Right kidney (tissue), 9 donors: ENCODE measurements at places on chromosomes 6 and 20.

- no peak for DNase-seq
These were observed 800.4 kb downstream of the KIF16B start for GRCh38 chr20:15772826-15773225.

GRCh38 chr6:105318660-105319059 lies 84.2 kb downstream of the PREP start:
- no peak for DNase-seq

- peak; percentile 80 for DNase-seq
These were observed 117.8 kb downstream of the RTN4IP1 start for GRCh38 chr6:106511288-106512047.

GRCh38 chr20:49965781-49966305 lies 16.9 kb upstream of the SNAI1 start:
- no peak for DNase-seq

DNA sequence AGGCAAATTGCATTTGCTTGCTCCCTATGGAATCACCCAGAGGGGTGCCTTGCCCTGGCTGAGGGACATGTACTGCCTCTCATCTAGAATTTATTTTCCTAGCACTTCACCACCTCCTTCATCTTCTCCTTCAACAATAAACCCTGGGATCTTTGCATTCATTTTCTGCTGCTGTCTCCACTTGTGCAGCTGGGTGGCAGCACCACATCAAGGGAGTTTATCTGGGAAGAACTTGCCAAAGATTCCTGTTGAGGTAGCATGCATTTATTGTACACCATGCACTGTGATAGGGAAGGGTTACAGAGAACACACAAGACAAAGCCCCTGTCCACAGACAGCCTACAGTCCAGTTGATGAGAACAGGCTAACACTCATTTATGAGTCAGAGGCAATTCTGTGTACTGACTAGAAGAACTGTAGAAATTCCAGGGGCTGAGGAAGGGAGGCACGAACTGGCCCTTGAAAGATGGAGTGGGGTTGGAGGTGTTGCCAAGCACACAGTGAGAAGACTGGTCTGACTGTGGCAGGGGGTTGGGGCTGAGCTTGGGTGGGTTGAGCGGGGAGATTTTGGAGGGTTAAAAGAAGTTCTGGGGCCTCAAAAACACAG lies 17.5 kb downstream of the C20orf173 start:
- DNase-seq = no peak

DNA sequence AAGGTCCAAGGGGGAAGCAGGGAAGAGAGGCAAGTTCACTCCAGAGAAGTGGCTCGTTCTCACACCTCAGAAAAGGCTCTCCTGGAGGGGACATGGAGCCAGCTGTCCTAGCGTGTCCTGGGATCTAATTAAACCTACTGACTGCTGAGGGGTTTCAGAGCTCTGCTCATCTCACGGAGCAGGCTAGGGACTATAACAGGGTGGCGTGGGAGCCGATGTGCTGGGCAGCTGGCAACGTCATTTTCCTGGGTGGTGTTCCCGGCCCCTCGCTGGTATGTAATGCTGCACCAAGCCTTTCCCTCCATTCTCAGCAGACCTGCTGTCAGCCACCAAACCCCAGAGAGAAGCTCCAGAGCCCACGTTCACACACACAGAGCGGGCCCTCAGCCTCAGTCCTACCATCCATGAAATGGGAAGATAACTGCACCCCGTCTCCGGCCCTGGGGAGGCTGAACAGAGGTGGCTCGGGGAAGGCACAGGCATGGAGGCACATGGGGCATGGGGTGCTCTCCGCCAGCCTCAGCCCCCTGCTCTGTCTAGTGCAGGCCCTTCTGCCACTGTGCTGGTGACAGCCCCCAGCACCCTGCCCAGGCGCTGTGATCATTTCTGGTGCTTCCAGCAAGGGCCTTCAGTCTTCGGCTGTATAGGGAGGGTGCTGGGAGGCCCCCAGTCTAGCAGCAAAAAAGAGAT lies 1.9 kb downstream of the CST7 start:
- no peak for DNase-seq

- no peak for DNase-seq
These were observed 107.0 kb upstream of the SMLR1 start for GRCh38 chr6:130720076-130720715.

GRCh38 chr6:125528621-125529041 lies 220.8 kb upstream of the HEY2 start:
- DNase-seq = no peak

DNA sequence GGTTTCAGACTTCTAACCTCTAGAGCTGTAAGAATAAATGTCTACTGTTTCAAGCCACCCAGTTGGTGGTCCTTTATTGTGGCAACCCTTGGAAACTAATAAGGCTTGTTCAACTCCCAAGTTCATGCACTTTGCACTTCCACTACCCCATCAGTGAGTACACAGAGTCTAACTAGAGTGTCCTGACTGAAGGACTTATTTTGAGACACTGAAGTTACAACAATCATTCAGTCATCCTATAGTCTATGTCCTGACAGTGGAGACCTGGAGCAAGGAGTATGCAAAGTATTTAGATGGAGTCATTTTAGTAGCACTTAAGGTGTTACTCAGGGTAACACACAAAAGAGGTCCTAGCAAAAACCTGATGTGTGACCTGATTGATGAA lies 62.6 kb downstream of the VGLL2 start:
- DNase-seq = no peak

- no peak for DNase-seq
These were observed 103.4 kb downstream of the HIVEP1 start for GRCh38 chr6:12115492-12115891.

- no peak for DNase-seq
These were observed 278.8 kb upstream of the IMPG1 start for GRCh38 chr6:76351275-76351674.

- DNase-seq = no peak
These were observed 526.5 kb downstream of the NKAIN2 start for GRCh38 chr6:124330197-124330596.

- no peak for DNase-seq
These were observed 131.5 kb downstream of the TAF4 start for GRCh38 chr20:61933951-61934715.

DNA sequence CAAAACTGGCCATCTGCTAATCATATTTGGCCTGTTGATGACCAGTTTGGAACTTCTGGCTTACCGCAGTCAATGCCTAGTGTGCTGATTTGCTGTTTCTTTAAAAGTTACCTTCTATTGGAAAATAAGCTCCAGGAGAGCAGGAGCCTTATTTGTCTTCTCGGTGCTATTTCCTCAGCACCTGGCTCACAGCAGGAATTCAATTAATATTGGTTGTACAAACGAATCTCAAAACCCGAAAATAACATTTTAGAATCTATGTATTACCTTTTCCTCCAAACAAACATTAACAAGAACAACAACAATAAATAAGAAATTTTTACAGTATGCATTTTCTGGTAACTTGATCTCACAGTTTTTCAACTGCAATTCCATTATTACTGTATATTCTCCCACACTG lies 1080.7 kb upstream of the MAP3K7 start:
- no peak for DNase-seq

DNA sequence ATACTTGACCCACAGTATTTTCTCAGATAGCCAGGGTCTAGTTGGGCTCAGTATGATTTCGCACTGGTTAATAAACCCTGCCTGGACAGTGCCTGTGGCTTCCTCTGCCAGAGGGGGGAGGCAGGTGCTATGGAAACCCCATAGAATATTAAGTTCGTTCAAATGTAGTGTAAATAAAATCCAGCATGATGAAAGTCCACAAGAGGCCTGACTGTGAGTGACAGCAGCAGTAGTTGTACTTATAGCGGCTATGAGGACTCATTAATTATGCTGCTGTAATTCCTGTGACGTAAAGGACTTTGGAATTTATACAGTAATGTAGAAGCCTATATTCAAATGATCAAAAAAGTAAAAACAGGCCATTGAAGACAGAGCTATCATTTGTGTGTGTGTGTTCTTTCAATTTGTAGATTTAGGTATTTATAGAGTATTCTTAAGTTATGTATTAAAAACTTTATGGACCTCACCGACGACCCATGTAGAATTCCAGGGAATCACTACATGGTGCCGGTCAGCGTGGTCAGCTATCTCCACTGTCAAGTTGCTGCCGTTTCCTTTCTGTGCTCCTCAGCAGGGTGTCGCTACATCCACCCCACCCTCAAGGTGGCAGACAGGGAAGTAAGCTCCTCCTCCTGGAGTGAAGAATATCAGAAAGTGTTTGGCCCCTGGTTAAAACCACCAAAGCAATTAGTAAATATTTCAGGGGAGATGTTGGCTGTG lies 10.0 kb downstream of the PYGB start:
- no peak for DNase-seq

- no peak for DNase-seq
These were observed 160.4 kb downstream of the RALGAPA2 start for GRCh38 chr20:20552076-20552475.

GRCh38 chr6:161533266-161533665 lies 259.4 kb upstream of the AGPAT4 start:
- no peak for DNase-seq

- no peak for DNase-seq
These were observed 13.6 kb upstream of the GPRC6A start for GRCh38 chr6:116842459-116842858.

DNA sequence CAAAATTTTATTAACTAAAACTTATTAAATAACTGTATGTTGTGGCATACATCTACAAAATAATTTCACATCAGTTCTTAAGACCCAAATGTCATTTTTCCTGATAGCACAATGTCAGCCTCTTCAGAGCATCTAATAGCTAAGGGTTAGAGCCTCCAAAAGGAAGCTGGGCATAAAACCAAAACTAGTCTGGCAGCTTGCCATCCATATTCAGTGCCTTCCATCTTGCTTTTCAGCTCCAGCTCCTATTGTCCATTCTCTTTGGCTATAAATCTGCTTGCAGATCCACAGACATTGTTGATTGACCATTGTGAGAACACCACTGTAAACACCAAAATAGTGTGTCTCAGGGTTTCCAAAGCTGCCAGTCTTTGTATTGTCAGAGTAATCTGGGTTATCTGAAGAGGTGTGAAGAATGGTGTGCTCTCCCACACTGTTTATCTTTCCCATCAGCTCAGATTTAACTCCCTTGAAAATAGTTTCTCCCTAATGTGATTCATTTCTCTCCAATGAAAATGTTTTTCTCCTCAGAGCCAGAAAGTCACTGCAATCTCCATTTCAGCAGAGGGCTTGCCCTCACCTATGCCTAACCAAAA lies 154.8 kb upstream of the KCNQ5 start:
- DNase-seq = no peak

GRCh38 chr6:105256619-105257018 lies 76.8 kb upstream of the POPDC3 start:
- DNase-seq = no peak
